ENCODE measurements at places on chromosomes 12 and 14.

GRCh38 chr14:98684468-98684867, 587.5 kb downstream of the BCL11B start:
- DNase-seq, result no peak

- DNase-seq, result no peak
Measured at GRCh38 chr12:79001404-79001803, 136.8 kb downstream of the SYT1 start.

DNA sequence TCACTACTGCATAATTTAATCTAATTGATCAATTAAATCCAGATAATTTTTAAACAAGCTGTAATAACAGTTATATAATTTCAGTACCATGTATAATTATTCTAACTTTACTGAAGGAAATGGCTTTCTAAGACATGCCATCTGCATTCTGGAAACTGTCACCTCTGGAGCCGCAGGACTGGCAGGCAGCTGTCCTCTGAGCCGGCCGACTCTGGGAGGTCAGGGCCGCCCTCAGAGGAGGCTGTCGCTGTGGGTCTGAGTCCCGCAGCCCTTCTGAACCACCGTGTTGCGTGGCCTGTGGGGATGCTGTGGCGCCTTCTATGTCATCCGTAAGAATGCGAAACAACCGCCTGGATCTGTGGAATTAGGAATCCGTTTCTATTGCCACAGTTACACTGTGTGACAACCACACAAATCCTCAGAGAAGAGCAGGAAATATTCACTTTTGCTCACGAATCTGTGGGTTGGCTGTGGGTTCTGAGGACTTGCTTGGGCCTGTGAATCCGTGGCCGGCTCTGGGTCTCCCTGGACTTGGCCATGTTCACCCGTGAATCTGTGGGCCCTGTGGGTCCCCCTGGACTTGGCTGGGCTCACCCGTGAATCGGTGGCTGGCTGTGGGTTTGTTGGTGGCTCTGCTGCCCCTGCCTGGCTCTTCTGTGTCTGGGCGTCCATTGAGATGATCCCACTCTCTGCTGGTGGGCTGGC, 17.2 kb upstream of the GALNT9 start:
- no peak for DNase-seq

- no peak for DNase-seq
Measured at GRCh38 chr14:68753690-68754089, 39.2 kb downstream of the ZFP36L1 start.

DNA sequence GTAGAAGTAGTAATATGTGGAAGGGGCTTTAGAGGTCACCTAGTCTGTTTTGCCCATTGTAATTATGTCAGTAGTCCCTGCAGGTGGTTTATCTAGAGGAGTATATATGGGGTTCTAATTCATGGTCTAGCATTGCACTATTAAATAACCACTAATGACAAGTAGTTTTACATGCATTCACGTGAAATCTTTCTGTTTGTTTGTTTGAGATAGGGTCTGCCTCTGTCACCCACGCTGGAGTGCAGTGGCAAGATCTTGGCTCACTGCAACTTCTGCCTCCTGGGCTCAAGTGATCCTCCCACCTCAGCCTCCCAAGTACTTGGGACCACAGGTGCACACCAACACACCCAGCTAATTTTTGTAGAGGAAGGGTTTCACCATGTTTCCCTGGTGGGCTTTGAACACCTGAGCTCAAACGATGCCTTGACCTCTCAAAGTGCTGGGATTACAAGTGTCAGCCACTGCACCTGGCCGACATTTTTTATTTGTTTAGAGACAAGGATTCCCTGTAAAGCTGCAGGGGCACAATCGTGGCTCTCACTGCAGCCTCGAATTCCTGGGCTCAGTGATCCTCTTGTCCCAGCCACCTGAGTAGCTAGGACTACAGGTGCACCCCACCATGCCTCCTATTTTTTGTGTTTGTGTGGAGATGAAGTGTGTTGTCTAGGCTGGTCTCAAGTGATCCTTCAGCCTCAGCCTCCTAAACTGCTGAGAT, 12.0 kb upstream of the PSEN1 start:
- DNase-seq, result no peak

DNA sequence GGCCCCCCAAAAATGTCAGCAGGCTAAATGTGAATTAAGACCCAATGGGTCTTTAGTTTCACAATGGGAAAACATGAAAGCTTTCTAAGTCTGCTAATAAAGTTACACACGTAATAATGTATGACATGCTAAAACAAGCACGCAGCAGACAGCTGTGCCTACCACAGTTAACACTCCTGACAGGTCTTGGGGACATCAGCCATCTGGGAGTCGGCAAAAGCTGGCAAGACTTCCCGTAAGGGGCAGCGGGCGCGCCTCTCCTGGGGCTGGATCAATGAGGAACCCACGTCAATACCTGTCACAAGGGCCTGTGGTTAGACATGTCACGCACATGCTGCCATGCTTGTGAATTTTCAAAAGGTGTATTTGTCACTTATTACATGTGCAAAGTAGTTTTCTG, 45.0 kb downstream of the ACTN1 start:
- DNase-seq, result no peak

Measured in GM20000 (cell line).